ENCODE measurements at places on chromosomes 16 and 17.

- DNase-seq, result no peak
Measured at GRCh38 chr17:68368387-68368786, 77.1 kb downstream of the ARSG start.

DNA sequence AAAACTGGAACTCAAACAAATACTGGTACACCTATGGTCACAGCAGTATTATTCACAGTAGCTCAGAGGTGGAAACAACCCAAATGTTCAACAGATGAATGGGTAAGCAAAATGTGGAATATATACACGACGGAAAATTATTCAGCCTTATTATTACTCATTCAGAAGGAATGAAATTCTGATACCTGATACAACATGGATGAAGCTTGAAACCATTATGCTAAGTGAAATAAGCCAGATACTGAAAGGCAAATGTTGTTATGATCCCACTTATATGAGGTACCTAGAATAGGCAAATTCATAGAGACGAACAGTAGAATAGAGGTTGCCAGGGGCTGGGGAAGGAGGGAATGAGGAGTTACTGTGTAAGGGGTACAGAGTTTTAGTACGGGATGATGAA, 27.1 kb upstream of the MYLK3 start:
- DNase-seq, result no peak

GRCh38 chr17:44385287-44386181, 3.9 kb downstream of the ITGA2B start:
- DNase-seq, result peak; percentile 79

GRCh38 chr17:32483451-32484019, 3.3 kb upstream of the CDK5R1 start:
- DNase-seq, result peak; percentile 79

GRCh38 chr17:39981766-39982375, 1.3 kb downstream of the PSMD3 start:
- no peak for DNase-seq

DNA sequence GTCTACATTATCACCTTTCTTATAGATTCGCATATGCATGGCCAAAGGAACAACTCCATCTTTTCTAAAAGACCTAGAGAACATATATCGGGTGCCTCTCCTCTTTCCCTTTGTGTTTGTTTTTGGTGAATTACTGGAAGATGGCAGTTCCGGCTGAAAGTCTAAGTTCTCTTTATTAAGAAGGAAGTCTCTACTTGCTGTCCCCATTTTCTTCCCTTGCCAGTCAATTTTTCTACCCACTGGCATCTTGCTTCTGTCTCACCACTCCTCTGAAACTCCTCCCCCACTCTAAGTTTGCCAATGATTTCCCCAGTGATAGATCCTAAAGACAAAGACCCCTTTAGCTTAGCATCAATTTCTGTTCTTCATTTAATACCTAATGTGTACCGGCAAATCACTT, 93.9 kb upstream of the CORO6 start:
- no peak for DNase-seq

DNA sequence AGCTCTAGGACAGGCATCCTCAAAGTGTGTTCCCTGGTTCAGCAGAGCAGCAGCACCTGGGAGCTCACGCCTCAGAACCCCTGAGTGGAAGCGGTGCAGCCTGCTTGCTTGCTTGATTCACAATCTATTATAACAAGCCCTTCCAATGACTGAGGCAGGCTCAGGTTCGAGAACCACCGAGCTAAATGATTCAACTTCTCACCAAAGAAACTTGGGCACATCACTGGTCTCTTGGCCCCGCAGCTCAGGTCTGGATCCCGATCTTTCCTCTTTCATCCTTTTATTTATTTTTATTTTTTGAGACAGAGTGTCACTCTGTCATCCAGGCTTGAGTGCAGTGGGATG, 24.5 kb downstream of the CLUH start:
- DNase-seq, result no peak

GRCh38 chr16:56614549-56614991, 6.2 kb downstream of the MT2A start:
- DNase-seq, result no peak

GRCh38 chr16:63361032-63361624, 1324.9 kb upstream of the CDH8 start:
- DNase-seq, result no peak

DNA sequence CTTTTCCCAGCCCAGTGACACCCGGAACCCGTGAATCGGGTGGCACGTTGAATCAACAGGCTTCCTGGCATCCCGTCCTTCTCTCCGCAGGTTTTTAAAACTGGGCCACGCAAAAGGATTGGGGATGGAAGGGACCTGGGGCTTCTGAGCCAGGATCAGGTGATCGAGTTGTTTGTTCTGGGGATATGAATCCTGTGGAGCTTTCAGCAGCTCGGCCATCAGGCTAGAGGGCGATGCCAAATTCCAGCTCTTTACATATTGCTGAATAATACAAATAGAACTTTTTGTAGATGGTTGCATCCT, 473 bp downstream of the SUPT6H start:
- no peak for DNase-seq

GRCh38 chr17:82678265-82678891, 20.1 kb downstream of the RAB40B start:
- DNase-seq, result peak; percentile 43

GRCh38 chr16:649631-650030, 466 bp downstream of the WDR90 start:
- no peak for DNase-seq

DNA sequence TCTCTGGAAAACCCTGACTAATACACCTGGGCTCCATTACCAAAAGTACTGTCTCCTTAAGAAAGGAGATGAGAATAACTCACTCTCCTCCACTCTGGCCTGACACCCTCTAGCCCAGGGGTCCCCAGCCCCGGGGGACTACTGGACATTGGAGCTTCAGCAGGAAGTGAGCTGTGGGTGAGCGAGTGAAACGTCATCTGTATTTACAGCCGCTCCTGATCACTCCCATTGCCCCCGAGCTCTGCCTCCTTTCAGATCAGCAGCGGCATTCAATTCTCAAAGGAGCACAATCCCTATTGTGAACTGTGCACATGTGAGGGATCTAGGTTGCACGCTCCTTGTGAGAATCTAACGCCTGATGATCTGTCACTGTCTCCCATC, 126.3 kb upstream of the TNRC6C start:
- no peak for DNase-seq

DNA sequence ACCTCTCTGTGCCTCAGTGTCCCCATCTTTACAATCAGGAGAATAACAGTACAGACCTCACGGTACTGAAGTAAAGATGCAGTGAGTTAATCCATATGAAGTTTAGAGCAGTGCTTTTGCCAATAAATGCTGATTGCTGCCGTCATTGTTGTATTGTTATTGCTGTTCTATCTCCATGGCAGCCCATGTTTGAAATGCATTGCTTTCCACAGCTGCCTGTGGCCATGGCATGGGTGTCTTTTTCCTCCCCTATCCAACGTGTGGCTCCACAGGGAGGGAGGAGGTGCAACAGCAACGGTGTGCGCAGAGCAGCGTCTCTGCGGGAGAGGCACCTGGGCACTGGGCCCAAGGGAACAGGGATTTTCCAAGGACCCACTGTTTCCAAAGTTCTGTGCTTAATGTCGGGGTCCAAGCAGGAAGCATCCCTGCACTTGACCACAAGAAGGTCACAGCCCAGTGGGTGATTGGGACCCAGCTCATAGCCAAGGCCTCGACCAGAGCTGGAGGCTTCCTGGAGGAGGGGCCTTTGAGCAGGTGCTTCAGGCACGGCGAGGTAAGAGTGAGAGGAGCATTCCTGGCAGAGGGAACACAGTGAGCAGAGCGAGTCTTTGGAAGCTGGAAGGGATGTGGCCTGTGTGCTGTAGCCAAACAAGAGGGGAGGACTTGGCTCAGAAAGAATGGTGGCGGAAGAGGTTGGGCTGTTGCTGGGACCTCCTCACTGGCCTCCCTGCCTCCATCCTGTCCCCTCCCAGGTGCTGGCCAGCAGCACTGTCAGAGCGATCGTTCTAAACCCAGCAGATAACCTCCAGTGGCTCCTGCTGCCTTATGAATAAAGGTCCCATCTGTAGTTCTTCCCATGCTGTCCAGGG, 3.9 kb downstream of the RAI1 start:
- peak; percentile 46 for DNase-seq

GRCh38 chr17:57972151-57972550, 15.9 kb downstream of the VEZF1 start:
- no peak for DNase-seq

DNA sequence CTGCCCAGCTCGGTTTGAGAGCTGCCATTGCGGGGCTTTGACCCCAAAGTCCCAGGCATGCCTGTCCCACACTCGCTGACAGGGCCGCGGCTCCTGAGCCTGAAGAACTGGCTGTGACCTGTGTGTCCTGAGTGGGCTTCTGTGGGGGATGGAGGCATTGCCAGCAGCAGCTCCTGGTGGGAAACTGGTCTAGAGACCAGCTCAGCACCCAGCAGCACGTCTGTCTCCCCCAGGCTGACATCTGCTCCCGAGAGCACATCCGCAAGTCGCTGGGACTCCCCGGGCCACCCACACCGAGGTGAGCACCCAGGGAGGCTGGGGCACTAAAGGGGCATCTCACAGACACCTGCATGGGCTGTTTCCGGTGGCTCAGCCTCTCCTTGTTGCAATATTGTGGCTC, 13.4 kb downstream of the ENDOV start:
- DNase-seq, result no peak

GRCh38 chr16:79721270-79721669, 120.7 kb upstream of the MAF start:
- DNase-seq, result no peak

GRCh38 chr17:53134548-53134947, 688.2 kb upstream of the KIF2B start:
- DNase-seq, result peak; percentile 64

- DNase-seq, result no peak
Measured at GRCh38 chr16:74766729-74767128, 7.9 kb downstream of the FA2H start.

GRCh38 chr17:68060336-68060735, 24.8 kb downstream of the KPNA2 start:
- no peak for DNase-seq

- DNase-seq, result no peak
Measured at GRCh38 chr16:26569793-26570192, 496.9 kb upstream of the C16orf82 start.

DNA sequence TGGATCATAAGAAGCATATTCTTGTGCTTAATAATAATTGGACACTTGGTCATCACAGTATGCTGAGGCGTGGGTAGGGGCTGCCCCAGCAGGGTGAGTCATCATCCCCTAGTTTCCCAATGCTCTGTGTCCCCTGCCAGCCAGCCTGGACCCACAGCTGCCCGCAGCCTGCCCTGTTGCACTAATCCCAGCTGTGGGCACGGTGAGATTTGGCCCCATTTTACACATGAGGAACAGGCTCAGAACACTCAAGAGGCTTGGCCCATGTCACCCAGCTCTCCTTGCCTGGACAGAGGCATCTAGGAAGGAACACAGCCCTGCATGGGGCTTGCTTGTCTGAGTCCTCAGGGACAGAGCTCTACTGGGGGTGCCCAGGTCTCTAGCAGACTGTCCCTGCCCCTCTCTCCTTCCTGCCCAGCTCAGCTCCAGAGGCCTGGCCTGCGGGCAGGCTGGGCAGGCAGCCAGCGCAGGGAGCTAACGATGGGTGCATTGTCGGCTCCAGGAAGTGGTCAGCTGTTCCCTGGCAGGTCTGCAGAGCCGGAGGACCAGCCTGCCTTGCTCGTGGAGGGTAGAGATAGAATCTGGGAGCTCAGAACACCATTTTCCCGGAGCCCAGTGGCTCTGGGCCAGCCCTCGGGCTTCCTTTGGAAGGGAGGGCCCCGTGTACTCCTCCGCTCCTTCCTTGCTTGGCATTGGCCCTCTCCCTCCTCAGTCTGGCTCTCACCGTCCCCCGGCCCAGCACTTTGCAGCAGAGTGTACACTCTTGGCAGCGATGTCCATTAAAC, 189.4 kb downstream of the RAB11FIP4 start:
- DNase-seq, result no peak

DNA sequence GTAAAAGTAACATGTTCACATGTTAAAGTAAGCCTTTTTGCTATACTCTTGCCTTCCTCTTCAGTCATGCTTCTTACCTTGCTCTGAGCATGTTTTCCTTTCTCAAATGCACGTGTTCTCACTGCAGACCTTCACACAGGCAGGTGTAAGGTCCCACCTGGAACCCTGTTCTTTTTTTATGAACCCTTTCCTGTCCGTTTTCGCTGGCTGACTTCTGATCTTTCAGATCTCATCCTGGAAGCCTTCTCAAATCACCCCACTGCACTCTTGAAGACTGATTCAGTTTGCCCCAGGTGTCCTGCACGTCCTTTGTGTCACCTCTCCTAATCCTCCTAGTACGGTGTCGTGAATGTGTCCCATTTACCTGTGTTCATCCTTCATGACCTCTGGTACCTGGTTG, 313.6 kb downstream of the SNX29 start:
- no peak for DNase-seq

DNA sequence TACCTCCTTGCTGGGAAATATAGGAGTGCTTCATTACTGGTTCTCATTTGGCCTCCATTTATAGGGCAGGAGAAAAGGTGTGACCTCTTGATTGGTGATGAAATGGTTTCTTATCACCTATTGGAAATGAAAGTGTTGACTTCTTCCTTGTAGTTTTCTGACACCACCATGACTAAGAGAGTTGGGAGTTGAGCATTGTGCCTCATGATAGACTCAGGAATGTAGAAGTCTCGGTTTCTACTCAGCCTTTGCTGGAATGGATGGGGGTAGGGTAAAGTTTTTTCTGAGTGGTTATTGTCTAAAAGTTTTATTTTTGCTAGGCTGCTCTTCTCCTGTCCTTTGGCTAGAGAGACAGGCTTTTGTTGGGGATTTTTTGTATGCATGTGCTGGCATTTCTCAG, 117.4 kb downstream of the PHKB start:
- DNase-seq, result no peak

DNA sequence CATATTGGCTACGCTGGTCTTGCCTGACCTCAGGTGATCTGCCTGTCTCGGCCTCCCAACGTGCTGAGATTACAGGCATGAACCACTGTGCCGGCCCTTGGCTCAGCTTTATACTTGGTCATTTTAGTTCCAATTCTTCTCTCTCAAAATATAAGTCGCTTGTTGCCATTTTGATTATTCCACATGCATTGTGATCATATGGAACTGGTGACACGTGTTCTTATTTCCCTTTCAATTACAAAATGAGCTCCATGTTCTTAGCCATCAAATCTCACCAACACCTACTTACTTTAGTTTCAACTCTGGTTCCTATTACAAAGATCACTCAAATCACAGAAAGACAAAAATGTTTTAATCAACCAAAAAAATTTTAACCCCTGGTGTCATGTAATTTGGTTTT, 1711.7 kb downstream of the TP53TG3F start:
- no peak for DNase-seq

DNA sequence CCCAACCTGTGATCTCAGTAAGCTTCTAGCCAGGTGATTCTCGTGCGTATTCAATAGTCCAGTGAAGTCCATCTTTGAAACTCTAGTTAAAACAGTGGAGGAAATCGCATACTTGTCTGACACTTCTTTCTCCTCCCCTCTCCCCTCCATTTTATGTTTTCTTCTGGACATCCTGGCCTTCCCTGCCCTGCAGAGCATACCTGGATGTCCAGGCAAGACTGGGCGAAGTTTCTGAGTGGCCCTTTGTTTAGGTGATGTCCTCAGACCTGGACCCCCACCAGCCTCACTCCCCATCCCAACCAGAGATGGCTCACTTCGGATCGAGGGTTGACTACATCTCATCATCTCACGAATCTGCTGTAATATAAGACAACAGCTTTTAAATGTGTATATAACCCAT, 65.7 kb downstream of the CCDC182 start:
- DNase-seq, result no peak

GRCh38 chr17:49545007-49545660, 30.5 kb upstream of the NXPH3 start:
- DNase-seq, result no peak

Measured in NCI-H2081 (cell line).